ENCODE measurements at places on chromosomes 3 and 15.

GRCh38 chr3:89867286-89867685, 759.9 kb downstream of the EPHA3 start:
- peak; percentile 4 for DNase-seq

DNA sequence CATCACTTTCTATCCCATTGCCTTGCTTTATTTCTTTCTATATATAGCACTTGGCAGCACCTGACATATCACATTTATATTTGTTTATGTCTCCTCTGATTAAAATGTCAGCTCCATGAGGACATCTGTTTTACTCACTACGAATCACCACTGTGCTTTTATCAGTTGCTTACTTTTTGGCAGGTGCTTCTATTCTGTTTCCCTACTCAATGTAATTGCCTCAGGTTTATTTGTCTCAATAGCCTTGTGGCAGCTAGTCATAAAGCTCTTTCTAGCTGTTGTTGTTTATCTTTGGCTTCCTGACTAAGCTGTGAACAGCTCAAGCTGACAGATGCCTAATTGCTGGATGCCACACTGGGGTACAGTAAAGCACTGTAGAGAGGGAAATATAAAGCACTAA, 85.5 kb downstream of the VPS13C start:
- peak; percentile 66 for DNase-seq

DNA sequence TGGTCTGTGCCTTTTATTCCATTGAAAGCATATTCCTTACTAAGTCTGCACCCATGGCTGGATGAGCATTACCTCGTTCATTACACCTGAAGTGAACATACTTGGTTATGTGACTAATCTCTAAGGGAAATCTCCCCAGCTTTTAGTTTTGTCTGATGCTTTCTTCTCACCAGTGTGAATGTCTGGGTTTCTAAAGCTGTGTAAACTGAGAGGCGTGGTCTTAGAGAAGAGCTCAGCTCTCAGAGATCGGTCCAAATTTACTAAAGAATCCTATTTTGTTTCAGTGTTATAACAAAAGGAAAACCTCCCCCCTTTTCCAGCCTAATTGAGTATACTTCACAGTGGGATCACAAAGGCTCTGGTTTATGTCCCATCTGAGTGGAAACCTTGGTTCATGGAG, 352.3 kb downstream of the PTPRG start:
- no peak for DNase-seq

DNA sequence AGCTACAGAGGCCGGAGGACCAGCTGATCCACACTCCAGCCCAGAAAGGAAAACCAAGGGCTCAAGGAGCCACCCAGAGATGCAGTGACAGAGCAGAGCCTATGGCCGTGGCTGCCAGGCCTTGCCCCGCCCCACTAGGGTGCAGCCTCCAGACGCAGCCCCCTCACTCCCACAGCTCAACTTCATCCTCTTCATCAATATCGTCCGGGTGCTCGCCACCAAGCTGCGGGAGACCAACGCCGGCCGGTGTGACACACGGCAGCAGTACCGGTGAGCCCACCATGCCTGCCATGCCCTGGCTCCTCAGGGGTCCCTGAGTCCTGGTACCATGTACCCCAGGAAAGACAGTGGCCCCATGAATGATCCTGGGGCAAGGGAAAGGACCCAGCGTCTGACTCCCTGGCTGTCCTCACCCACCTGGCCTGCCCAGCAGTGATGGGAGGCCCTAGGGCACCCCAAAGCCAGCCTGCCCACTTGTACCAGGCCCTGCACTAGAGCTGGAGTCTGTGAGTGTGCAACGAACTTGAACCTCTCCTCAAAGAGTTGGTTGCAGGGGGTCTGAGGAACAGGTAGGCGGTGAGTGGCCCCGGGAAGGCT, 24.2 kb downstream of the PTH1R start:
- DNase-seq = no peak

DNA sequence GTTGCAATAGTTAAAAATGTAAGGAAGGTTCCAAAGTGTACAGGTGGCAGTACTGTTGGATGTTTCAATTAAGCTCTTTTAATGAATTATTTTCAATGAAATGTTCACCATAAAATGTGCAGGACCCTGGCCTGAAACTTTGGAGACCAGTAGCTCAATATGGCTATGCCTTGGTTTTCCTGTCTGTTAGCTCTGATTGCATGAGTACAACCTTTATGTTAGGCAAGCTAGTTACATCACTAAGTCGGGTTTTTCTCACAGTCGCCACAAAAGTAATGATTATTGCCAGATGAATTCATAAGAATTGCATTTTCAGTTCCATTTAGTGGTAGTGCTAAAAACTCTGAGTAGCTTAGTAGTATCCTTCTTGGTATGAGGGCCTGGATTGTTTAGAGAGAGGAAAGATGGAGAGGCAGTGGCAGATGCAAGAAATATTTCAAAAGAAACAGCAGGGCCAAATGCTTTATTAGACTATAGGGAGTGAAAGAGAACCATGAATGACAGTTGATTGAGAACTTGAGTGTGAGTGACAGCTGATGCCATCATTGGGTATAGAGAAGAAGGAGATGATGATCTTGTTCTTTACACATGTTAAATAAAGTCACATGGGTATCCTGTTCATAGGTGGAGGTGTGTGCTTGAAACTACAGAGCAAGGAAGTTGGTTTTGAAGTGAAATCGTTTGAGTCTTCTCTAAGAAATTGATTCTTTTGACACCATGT, 109.5 kb downstream of the AKAP13 start:
- no peak for DNase-seq

DNA sequence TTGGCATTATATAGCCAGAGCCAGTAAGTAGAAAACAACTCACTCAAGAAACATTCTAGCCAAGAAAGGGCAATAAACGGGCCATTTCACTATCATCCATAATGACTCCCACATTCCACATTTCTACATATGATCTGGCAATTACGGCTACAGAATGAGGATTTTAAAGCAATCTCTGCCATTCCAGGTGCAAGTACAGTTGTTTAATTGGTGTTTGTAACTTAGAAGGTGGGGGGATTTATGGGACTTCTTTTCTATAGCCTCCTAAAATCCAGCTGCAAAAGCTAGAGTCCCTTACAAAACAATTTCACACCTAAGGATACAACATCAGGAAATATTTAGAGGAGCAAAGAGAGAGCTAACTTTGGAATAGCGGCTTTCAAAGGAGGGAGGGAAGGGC, 295.4 kb upstream of the RORA start:
- DNase-seq = no peak

GRCh38 chr15:49063402-49064280, 17.4 kb upstream of the SECISBP2L start:
- no peak for DNase-seq

GRCh38 chr3:116034794-116035193, 410.5 kb downstream of the LSAMP start:
- DNase-seq = no peak

DNA sequence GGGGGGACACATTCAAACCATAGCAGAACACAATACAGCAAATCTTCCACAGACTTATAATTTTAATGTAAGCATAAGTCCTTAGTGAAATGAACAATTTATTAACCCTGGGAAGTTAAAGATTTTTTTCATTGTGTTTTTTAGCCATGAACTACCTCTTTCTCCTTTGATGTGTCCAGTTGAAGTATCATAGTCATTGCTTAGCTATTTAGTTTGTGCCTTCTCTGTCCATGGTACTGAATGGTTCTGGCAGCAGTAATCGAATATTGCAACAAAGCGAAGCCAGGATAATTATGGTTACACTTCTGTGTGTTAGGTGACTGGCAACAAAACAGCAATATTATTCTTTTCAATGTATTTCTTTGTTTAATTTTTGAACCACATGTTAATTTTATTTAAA, 403.0 kb upstream of the ONECUT1 start:
- peak; percentile 19 for DNase-seq

DNA sequence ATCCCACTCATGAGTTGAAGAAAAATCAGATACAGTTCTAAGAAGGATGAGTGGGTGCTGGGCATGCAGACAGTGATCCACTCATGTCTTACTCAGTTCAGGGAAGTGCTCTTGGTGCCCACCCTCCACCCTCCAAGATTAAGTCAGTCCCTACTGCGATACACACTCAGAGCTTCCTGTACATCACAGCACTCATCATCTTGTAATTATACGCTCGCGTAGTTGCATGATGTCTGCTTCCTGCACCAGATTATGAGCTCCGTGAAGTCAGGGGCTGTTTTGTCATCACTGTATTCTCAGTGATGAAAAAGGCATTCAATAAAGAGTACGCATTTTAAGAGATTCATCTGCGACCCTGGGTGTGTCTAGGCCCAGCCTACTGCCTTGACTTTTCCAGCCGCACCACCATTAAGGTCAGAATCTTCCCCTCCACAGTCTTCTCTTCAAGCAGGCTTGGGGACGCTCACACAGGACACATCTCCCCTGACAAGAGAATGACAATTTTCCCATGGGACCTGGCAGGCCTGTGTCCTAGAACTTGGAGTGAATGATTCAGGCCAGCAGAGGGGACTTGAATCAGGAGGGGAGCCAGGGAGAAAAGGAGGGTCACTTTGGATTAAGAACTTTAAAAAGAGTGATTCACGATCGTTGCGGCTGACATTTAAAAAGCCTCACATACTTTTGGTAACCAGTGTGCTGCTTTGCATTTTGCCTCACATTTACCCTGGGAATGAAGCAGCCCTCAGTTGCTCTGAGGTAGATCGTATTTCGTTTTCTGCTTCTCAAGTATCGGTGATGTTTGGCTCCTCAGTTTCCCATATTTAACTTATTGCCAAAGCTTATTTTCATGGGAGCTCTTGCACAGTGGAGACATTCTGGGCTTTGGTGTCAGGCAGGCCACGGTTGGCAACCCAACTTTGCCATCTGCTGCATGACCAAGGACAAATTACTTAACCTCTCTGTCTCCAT, 7.9 kb upstream of the PDE8A start:
- DNase-seq = no peak

DNA sequence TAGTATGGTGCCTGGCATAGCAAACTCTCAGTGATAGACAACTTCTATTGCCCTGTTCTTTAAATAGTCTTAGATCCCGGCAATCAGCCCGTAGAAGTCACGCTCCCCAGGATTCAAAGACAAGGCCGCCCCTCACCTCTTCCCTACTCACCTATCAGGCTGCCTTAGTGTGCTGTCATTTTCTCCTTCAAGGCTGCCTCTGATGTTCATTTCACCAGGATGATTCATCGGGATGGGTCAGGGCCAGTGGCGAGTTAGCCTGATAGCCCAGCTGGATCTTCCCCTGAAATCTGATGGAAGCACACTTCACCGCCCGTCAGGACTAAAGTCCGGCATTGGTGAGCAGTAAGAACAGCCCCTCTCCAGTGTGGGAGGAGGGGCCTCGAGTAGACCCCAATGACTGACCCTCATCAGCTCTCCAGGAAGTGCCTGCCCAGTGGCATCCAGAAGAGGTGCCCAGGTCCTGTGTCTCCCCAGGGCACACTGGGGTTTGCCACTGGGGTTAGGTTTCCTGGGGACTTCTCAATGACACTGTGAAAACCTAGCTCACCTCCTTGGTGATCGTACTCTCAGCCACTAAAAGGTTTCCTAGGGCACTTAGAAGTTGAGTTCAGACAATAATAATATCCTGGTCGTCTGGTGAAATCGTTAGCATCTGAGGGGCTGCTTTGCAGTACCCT, 37.5 kb downstream of the TPM1 start:
- peak; percentile 64 for DNase-seq

DNA sequence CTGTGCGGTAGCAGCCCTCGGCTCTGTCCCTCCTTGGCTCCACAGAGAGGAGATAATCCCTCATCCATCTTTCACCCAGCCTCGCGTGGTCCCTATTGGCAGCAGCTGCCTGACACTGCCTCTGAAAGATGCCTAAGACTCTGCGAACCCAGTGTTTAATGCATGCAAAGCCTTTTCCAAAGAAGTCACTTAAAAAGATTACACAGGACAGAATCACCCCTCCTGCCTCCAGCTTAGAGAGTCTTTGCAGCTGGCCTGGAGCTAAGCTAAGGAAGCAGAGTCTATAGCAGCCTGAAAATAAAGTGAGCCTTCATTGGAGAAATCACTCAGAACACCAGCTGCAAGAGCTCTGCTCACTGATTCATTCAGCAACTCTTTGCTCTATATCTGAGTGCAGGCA, 247.2 kb downstream of the SHQ1 start:
- DNase-seq = no peak

DNA sequence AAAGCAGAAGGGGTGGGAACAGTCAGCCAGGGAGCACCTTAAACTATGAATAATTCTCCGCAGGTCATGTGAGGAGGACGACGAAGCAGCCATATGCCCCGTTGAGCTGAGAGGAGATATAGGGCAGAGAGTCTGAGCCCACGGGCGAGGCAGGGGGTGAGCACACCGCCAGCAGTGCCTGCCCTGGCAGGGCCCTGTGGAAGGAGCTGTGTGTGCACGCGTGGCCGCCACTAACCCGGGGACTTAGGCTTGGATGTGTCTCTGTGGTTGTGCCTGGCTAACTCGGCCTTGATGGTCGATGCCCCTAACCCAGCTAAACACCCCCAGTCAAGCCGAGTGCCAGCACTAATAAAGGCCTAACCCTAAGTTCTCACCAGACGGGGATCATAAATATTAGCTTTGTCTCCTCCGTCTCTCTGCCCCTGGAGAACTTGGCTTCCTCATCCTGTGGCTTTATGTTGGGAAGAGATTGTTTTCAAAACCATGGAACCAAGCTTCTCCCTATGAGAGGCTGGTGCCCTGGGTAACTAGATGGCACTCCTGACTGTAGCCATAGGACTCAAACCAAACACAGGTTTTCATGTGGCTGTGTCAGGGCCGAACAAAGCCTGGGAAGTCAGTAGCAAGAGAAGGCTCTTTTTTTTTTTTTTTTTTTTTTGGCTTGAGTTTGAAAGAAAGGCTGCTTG, 45.4 kb downstream of the CCK start:
- DNase-seq = no peak

DNA sequence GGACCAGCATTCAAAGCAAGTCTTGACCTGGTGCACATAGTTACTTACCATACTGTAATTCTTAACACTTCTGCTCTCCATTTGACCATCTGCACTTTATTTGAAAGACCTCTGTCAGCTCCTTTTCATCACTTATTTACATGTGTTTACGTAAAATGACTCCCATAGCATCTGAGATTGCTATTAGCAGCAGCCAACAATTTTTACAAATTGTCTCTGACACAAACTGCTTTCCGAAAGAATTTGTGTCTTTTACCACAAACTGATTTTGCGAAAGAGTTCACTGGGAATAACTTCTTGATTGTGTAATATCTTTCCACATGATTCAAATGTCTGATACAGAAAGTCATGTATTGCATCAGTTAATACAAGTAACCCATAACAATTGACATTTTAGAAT, 144.1 kb upstream of the PEX5L start:
- DNase-seq = peak; percentile 48

DNA sequence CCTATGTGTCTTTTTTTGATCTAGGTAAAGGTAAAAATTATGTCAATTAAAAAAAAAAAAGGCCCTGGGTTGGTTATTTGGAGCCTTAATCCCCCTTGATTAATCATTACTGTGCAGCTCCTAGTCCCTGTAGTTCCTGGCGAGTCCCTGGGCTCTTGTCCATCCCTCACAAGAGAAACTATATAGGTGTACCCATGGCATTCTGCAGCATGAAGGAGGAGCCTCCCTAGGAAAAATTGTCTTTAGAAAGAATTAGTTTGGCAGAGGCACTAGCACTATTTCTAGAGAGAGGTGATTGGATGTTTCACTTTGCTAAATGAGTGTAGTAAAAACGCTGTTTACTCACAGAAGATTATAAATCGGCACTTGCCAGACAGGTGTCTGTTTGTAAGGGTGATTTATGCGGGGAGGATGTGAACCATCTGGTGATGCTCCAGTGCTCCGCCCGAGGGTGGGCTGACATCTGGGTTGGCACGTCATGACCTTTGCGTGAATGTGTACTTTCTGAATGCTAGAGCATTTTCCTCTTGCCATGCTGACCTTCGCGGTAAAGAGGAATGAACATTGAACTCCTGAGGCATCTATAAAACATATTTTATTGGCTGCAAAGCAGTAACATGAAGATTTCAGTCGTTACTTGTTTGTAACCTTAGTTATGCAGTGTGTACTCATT, 12.6 kb downstream of the PLCL2 start:
- DNase-seq = no peak

Measured in bronchial epithelial cell (primary cell).